ENCODE measurements at places on chromosomes 12 and 14. TPM values are rescaled to one million over a fixed set of nuclear protein-coding genes. Genes with fewer than 3 reads are reported as not detected.

CMA1 gene
- not detected for polyA plus RNA-seq

CLEC2B gene
- 11.4 TPM for polyA plus RNA-seq

KLRB1 gene
- polyA plus RNA-seq: 5.7 TPM

PLA2G1B gene
- polyA plus RNA-seq: not detected

KLRD1 gene
- polyA plus RNA-seq: 13.1 TPM

PAWR gene
- 19.8 TPM for polyA plus RNA-seq

HRK gene
- polyA plus RNA-seq: 3.7 TPM

KCNH3 gene
- 0.15 TPM for polyA plus RNA-seq

ALDH1L2 gene
- polyA plus RNA-seq: 0.10 TPM

PPM1H gene
- not detected for polyA plus RNA-seq

TOX4 gene
- polyA plus RNA-seq: 91.0 TPM

ERGIC2 gene
- polyA plus RNA-seq: 61.7 TPM

KRT73 gene
- polyA plus RNA-seq: not detected

NR1H4 gene
- not detected for polyA plus RNA-seq

RNASE7 gene
- polyA plus RNA-seq: not detected

SLC17A8 gene
- polyA plus RNA-seq: not detected

SALL2 gene
- polyA plus RNA-seq: 0.34 TPM

AQP2 gene
- not detected for polyA plus RNA-seq

RPS6KA5 gene
- polyA plus RNA-seq: 19.0 TPM

ACOT6 gene
- polyA plus RNA-seq: not detected

PLEKHD1 gene
- polyA plus RNA-seq: 0.11 TPM

REP15 gene
- not detected for polyA plus RNA-seq

C12orf60 gene
- polyA plus RNA-seq: 0.70 TPM

PDE6H gene
- not detected for polyA plus RNA-seq

KRT83 gene
- polyA plus RNA-seq: not detected

IFNG-AS1 gene
- 21.1 TPM for polyA plus RNA-seq

SPATS2 gene
- polyA plus RNA-seq: 19.3 TPM

GPR68 gene
- polyA plus RNA-seq: 1.6 TPM

KRT72 gene
- not detected for polyA plus RNA-seq

DTX1 gene
- polyA plus RNA-seq: 0.61 TPM

P2RX7 gene
- 3.8 TPM for polyA plus RNA-seq

BDKRB1 gene
- not detected for polyA plus RNA-seq

YBX3 gene
- 14.9 TPM for polyA plus RNA-seq

GAPDH gene
- polyA plus RNA-seq: 1,479 TPM

MAP1LC3B2 gene
- 6.9 TPM for polyA plus RNA-seq

ENO2 gene
- polyA plus RNA-seq: 21.7 TPM

SLC6A13 gene
- not detected for polyA plus RNA-seq

All from IgD-negative memory B cell (primary cell).